ENCODE measurements at places on chromosomes 1 and 21. TPM values are rescaled to one million over a fixed set of nuclear protein-coding genes. Genes with fewer than 3 reads are reported as not detected.

NTRK1 gene
- total RNA-seq = 4.2 TPM

SPRR4 gene
- total RNA-seq = not detected

CTSK gene
- 13.6 TPM for total RNA-seq

KLF17 gene
- total RNA-seq = not detected

LIN28A gene
- not detected for total RNA-seq

RERE gene
- 163 TPM for total RNA-seq

TMEM125 gene
- 1.6 TPM for total RNA-seq

ACKR1 gene
- 4.0 TPM for total RNA-seq

NUP210L gene
- total RNA-seq = 0.88 TPM

CCDC185 gene
- total RNA-seq = 0.14 TPM

All from right cardiac atrium (tissue), 5 donors.